HFF-Myc (cell line): ENCODE measurements at places on chromosomes 3 and 15.
A peak's percentile ranks its signal among the peaks of the same experiment; 100 is the strongest.

DNA sequence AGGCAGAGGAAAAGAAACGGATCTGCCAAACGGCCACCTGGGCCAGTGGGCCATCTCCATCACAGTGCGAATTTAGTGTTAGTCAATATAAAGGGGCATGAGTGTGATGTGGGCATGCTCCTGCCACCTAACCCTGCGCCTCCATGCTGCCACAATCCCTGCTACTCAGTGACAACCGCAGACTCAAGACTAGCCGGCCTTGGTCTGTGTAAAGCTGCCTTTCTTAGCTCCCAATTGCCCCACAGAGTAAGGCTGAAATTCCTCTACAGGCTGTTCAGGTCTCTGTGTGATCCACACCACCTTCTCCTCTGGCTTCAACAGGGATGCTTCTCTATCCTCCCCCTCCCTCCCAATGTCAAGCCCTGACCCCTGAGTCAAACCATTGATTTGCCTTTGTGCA, 269.7 kb downstream of the XXYLT1 start:
- DNase-seq, result no peak

DNA sequence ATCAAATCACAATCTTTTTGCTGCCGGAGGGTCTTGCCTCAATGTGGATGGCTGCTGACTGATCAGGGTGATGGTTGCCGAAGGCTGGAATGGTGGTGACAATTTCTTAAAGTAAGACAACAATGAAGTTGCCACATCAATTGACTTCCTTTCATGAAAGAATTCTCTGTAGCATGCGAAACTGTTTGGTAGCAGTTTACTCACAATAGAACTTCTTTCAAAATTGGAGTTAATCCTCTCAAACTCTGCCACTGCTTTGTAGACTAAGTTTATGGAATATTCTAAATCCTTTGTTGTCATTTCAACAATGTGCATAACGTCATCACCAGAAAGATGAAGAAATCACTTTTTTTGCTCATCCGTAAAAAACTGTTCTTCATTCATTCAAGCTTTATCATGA, 65.8 kb downstream of the B3GNT5 start:
- DNase-seq, result no peak

DNA sequence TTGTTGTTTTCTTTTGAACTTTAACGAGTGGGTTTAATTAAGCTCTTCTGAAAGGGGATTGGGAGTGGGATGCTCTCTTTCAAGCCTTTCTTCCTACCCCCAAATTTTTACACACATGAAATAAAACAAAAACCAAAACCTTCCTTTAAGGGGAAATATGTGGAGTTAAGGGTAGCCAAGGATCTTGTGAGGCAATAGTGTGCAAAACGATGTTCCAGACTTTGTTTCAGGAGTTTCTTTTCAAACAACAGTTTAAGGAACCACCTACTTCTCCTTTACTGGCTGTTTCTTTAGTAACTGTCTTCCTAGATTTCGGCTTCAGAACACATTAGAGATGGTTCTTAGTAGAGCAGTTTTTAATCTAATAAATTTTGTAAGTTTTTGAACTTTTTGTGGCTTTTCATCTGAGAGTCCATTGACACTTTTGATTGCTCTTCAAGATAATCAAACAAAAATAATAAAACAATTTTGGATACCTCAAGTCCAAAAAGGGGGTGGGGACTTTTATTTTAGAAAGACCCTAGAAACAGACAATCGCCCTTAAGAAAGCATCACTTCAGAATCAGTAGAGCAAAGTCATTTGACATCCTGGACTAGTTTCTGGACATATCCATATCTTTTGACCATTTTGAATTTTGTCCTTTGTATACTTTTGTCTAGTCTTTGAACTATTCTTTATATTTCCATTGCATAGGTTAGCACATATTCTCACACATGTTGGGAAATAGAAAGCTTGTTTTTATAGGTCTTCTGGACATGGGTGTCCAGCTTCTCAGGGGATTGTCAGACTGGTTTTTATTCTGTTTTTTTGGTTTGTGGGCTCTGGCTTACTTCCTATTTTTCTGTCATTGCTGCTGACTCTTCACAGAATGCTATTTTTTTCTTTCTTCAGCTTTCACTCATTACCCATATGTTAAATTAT, 6.0 kb downstream of the DIPK2A start:
- no peak for DNase-seq

DNA sequence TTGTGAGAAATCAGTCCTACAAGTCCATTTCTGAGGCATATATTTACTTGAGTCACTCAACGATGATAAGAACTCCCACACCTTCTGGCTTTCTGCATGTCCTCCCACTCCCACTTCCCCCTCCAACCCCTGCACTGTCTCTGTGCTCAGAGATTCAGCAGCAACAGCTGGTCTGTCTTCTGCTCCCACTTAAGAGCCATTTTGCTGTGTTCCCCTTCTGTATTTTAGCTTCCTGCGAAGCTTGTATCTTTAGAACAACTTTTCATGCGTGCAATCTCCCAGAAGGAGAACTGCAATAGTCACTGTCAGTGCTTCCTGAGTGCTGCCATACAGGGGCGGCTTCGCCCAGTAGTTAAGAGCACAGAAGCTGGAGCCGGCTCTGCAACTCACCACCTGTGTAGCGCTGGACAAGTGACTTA, 90.0 kb upstream of the SPATA12 start:
- DNase-seq, result no peak

GRCh38 chr15:31046759-31047359, 54.7 kb downstream of the TRPM1 start:
- no peak for DNase-seq

DNA sequence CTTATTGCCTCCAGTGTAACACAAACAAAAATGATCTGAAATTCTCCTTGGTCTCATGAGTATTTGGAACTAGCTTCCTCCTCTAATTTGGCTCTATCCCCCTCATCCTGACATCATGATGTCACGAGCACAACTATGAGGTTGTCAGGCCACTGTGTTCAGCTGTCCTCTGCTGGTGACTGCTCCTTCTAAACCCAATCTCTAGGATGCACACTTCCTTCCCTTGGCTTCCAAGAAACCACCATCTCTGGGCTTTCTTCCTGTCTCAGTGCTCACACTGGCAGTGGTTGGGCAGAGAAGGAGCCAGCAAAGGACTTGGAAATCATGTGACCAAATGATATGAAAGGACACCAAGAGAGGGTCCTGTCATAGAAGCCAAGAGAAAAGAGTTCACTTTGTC, 30.7 kb upstream of the EIF1B start:
- DNase-seq, result no peak

DNA sequence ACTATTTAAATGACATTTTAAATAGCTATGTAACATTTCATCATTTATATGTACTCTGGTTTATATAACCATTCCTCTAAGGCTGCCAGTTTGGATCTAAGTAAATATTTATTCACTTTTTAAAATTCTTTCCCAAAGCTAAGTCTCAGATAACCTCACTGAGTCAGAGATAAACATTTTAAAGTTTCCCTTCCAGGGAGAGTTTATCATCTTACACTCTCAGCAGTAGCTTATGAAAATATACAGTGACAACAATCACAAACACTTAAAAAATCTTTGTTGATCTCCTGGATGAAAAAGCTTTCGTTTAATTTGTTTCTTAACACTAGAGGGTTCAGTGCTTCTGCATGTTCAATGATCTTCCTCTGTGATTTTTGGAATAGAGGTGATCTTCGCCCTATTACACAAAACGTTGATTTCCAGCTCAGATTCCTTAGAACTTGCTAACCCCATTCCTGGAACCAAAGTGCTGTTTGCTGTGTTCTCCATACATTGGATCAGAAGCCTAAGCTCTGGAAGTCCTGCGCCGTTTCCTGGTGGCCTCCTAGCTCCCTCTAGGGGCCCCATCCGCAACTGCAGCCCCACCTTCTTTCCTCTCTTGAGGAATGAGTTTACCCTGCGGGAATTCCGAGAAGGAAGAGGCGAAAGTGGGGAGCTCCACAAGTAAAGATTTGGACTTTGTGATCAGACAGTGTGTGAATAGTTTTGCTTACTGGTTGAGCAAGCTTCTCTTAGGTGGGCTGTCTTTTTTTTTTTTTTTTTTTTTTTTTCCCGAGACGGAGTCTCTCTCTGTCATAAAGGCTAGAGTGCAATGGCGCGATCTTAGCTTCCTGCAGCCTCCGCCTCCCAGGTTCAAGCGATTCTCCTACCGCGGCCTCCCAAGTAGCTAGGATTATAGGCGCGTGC, 29.3 kb upstream of the SACM1L start:
- DNase-seq, result no peak

- no peak for DNase-seq
Observed at GRCh38 chr3:168834558-168834957, 738.8 kb upstream of the GOLIM4 start.

DNA sequence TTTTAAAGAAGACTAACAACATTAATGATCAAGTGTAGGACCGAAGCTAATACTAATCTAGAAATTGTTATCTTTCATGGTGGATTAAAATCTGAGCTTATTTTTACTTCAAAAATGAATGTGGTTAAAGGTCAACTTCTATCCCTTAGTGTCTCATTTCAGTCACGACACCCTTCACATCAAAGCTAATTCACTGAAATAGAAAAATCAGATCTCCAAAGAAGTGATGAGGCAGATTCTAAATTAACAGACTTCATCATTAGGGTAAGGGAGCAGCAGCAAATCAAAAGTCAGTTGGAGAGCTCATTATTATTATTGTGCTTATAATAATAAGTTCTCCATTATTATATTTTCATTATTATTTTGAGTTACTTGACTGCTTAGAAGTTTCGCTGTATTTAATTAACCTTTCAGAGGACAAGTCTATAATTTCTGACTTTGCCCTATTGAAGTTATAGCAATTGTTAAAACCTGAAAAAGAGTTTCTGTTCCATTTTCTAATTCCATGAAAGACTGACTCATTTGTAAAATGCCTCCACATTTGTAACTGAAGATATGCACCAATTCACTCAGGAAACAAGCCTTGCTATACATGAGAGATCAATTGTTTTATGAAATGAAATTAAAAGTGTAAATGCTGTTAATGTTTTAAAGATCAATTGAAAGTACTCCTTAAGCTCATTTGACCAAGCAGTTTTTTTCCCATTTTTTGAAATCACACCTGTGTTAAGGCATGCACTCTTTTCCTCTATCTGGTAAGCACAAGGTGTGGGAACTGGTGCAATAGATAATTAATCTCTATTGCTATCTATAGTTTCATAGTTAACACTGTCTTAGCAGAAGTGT, 23.1 kb upstream of the CMC1 start:
- DNase-seq, result no peak

GRCh38 chr15:72564091-72564490, 90.0 kb downstream of the ARIH1 start:
- DNase-seq, result no peak

DNA sequence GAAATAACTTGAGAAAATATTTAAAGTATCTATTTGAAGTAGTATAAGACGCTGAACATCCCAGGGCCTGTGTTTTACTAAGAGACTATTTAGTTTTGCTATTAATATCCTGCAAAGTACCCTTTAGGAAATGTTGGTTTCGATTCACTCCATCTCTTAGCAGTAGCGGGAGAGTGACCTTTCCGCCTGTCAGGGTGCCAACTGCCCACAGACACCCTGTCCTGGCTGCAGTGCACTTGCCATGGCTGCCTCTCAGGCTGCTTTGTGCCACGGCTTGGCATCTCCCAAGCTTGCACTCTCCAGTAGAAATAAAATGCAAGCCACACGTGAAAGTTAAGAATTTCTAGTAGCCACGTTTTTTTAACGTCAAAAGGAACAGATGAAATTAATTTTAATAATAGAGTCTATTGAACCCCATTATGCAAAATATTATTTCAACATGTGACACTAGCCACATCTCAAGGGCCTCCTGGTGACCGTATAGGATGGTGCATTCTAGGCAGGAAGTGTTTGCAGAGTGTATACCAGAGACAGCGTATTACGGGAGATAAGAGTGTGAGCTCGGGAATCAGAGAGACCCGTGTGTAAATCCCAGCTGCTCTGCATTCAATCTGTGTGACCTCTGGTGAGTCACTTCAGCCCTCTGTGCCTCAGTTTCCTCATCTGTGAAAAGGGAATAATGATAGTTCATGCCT, 19.8 kb downstream of the ADAMTS9 start:
- DNase-seq, result no peak

DNA sequence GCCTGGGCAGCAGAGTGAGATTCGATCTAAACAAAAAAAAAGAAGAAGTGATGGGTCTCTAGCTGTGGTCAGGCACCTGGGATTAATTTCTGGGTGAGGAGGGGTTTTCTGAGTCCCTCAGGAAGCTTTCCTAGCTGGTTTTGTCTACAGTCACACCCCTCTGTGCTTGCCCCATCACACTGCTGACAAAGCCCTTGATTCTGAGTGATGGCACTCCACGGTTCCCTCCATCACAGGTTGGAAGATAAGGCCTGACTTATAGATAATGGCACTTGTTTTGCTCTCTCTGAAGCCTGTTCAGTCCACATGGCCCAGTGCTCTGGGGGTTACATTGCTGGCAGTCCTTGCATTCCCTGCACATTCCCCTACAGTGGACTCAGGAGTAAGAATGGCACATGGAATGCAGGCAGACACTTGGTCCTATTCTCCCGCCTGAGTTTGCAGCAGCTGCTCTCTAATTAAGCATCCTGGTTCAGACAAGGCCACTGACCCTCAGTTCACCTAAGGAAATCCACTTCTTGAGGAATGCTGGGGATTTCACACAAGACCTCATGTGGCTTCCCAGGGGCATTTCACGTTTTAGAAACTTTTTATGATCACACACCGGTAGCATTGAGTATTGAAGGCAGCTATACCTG, 81.0 kb upstream of the NMNAT3 start:
- DNase-seq, result no peak

DNA sequence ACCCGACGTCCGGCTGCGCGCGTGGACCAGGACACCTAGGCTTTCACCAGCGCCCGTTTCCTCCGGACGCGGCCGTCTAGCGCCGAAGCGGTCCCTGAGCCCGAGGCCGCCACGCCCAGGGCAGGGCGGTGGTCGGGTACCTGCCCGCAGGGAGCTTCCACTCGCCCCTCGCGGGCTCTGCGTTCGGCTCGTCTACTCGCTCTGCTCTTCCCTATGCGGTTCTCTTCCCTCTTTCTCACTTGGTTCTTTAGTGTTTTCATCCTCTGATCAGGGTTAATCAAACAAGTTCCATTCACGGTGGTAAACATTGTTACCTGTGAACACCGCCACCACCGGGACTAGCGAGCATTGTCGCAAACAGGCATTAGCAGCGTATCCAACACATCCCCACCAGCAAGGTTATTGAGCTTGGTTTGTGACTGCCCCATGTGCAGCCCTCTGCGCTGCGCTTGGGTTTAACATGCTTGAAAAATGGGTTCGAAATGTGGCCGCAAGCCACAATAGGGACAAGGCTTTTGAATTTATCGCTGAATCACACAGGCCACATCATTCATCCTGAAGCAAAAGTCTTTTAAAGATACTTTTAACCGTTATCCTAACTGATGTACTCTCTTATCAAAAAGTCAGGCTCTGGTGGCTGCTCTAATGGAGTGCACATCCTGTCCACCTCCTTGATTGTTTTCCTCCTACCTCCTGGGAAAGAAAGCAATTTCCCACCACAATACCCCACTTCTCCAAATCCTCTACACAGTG, 843 bp upstream of the CD47 start:
- DNase-seq, result no peak

GRCh38 chr15:83565553-83566159, 88.3 kb upstream of the ADAMTSL3 start:
- DNase-seq, result no peak

GRCh38 chr3:136142592-136142991, 53.5 kb downstream of the MSL2 start:
- DNase-seq, result peak; percentile 87
